ENCODE measurements at places on chromosomes 16 and 17.

DNA sequence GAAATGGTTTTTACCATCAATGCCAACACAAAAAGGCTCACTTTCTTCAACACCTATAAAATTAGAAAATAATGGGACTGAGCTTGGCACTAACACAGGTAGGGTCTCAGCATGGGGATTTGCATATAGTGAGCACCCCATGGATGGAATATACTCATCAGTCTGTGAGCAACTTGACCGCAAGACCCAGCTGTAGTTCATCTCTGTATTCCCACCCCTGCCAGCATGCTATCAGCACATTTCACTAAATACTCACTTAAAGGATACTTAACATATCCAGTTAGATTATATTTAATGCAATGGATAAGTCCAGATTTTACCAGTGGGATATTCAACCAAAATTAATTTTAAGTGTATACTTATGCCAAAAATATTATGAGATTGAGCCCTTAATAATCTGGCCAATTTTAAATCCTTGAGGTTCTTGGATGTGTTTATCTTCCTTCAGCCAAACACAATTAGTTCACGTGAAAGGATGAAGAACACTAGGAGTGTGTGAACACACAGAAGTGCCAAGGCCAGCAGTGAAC is 66.7 kb downstream of the C16orf95 start:
- no peak for DNase-seq

DNA sequence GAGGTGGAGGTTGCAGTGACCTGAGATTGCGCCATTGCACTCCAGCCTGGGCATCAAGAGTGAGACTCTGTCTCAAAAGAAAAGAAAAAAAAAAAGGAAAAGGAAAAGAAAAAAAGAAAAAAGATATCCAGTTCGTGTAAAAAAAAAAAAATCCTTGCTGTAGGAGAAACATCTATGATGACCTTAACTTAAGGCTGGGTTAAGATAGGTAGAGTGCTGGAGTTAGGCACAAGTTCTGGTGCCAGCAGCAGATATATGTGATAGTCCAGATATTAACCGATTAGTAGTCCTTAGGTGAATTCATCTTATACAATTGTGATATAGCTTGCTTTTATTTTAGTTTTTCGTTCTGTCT is 17.2 kb downstream of the PSMD11 start:
- no peak for DNase-seq

GRCh38 chr17:82064433-82065192 is 991 bp downstream of the DUS1L start:
- DNase-seq = no peak

DNA sequence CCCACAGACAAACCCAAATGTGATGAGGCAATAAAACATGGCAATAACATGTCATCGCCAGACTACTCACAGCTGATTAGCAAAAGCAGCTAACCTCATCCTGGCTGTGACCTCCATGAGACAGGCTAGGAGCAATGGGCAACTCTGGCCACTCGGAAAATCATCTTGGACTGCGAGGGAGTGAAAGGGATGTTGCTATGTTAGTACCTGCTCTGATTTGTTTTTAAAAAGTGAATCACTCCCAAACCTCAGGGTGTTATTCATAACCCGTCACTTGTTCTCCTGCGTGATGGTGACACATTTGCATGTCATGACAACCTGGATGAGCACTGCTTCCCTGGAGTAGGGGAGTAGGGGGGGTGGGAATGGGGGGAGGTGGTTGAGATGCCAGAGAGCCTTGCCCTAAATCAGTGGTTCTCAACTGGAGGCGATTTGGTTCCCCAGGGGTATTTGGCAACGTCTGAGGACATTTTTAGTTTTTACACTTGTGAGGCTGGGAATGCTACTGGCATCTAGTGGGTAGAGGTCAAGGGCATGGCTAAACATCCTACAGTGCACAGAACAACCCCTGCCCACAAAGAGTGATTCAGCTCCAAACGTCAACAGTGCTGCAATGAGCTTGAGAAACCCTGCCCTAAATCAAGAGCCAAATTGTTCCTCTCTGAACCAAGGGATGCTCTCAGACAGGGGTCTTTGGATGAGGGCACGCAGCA is 241.7 kb downstream of the SOX9 start:
- peak; percentile 62 for DNase-seq

DNA sequence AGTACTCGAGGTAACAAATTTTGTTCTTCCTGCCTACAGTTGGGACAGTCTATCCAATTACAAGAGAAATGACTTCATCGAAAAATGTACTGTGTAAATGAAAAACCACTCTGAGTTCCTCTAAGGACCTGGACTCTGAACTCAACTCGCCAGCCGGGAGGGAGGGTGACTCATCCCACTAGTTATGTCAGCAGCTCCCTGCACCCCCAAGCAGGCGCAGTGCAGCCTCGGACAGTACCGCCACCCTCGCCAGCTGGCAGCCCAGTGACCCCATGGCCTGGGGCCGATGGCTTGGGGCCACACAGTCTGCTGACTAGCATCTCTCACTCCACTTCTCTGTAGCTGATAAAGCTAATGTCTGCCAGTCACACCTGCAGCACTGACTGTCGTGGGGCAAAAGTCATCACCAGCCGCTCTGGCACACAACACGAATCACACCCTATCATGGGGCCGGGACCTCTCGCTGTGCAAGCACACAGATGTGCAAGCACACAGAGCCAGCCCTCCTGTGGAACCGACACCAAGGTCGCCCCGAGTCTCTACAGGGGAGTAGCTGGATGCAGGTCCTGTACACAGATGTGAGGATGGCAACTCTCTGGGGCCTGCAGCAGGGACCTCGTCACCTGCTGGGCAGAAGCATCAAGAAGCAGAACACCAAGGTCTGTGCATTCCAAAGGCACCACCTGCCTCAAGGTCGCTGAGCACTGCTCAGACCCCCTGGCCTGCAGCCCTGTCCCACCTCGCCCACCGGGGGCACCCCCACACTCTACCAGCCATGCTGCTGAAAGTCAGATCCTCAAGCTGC is 5.7 kb downstream of the CSNK1D start:
- DNase-seq = peak; percentile 86

DNA sequence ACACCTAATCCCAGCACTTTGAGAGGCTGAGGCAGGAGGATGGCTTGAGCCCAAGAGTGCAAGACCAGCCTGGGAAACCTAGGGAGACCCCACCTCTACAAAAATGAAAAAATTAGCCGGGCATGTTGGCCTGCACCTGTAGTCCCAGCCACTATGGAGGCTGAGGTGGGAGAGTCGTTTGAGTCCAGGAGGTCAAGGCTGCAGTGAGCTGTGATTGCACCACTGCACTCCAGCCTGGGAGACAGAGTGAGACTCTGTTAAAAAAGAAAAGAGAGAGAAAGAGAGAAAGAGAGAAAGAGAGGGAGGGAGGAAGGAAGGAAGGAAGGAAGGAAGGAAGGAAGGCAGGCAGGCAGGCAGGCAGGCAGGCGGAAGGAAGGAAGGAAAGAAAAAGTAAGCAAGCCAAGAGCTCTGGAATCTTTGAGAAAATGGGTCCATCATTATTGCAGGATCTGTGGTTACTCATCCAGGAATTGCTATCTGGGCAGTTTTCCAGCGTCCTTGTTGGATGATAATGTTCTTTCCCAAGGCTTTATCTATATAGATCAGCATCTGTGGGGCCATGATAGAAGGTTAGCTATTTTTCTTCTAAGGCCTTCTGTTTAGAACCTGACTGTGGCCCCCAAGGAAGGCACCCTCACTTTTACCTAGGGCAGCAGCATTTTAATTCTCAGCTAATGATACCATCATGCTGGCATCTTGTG is 533.2 kb upstream of the CDH5 start:
- DNase-seq = no peak

DNA sequence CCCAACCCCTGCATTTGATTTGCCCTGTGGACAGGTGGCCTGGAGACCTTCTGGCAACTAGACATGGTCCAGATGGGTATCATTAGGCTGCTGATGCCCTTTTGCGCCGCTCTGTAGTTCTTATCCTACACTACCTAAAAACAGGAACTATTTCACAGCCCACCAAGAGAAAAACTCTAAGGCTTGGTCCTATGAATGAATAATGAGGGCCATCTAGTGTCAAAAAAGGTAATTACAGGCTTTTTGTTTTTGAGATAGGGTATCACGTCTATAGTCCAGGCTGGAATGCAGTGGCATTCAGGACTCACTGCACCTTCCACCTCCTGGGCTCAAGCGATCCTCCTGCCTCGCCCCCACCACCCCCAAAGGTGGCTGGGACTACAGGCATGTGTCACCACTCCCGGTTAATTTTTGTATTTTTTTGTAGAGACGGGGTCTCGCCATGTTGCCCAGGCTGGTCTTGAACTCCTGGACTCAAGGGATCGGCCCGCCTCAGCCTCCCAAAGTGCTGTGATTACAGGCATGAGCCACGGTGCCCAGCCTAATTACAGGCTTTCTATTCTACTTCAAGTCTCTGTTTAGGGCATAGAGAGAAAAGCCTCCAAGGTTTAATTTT is 20.9 kb downstream of the COIL start:
- peak; percentile 82 for DNase-seq

Data from HTR-8/SVneo (cell line).